ENCODE measurements at places on chromosomes 2 and 18.

DNA sequence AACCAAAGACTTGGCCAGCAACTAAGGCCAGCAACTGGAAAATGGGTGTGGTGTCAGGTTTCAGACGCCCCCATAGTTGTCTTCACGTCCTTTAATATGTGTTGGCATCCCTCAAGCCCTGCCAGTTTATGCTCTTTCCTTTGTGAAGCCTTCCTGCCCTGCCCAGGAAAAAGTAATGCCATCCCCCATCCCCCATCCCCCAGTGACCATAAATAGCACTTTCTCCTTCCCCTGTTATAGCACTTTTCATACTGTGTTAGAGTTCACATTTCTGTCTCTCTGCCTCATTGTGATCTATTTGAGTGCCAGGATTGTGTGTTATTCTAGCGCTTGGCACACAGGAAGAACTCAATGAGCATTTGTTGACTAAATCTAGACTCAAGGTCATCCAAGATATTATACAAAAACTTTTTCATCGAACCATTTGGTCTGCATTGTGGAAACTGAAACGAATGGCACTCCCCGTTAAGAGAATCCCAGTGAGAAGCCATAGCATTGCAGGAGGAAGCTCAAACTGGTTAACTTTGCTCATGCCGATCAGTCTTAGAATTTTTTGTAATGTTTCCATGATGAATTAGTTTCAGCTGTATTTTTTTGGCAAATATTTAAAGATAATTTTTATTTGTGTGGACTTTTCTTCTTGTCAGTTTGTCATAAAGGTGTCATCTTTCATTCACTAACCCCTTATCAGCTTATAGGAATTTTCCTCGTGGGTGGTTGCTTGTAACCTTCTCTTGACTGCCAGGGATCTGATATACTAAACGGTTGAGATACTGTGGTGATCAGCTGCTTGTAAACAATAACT is 15.7 kb downstream of the CRIM1 start:
- DNase-seq = peak; percentile 24

GRCh38 chr2:109173311-109174171 is 44.5 kb downstream of the SH3RF3 start:
- no peak for DNase-seq

DNA sequence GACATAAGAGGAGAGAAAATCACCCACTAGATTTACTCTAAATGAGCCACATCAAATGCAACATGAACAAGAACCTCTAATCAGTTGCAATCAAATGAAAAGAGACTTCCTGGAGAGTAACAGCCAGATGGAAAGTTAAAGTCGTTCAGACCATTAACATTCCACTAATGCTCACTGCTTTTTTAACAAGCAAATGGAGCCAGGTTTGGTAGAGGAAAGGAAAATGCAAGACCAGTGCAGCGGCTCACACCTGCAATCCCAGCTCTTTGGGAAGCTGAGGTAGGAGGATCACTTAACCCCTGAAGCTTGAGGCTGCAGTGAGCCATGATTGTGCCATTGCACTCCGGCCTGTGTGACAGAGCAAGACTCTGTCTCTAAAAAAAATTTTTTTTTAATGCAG is 48.5 kb downstream of the CACNB4 start:
- DNase-seq = no peak

DNA sequence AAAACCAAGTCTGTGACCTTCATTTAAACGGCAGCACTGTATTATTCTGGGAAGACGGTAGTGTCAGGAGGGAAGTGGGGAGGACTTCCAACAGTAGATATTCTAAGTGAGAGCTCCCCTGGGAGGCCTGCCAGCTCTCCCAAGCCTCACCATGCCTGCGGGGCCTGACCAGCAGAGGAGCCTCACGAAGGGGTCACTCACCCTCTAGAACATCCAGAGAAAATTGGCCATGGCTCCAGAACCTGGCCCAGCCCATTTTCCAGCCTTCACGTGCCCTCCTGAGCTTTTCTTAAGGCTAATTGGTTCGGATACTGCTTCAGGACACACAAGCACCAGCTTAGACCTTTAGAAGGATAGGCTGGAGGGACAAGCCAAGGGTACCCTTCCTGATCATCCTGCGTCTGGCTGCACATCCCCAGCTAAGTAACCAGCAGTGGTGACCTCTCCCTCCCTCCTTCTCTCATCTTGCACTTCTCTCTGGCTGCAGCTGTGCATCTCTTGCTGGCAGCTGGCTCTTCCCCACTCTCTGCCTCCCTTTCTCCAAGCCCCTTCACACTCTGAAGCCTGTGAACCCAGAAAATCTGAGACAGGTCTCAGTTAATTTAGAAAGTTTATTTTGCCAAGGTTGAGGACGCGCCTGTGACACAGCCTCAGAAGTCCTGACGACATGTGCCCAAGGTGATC is 120.1 kb upstream of the PKDCC start:
- DNase-seq = no peak

DNA sequence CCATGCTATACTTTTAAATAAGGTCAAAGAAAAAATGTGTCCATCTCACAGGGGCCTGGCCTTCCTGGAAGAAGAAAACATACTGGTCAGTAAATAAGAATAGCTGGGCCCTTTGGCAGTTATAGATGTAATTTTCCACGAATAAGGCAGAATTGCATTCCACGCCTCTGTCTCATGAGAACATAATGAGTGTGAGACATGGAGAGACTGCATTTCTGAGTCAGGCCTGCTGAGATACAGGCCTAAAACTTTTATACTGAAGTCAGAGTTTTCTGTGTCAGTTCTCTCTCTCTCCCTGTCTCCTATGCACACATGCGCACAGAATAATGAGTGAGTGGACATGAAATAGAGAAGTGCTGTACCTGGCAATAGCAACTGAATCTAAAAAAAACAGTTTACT is 20.4 kb upstream of the IL1R1 start:
- DNase-seq = no peak

DNA sequence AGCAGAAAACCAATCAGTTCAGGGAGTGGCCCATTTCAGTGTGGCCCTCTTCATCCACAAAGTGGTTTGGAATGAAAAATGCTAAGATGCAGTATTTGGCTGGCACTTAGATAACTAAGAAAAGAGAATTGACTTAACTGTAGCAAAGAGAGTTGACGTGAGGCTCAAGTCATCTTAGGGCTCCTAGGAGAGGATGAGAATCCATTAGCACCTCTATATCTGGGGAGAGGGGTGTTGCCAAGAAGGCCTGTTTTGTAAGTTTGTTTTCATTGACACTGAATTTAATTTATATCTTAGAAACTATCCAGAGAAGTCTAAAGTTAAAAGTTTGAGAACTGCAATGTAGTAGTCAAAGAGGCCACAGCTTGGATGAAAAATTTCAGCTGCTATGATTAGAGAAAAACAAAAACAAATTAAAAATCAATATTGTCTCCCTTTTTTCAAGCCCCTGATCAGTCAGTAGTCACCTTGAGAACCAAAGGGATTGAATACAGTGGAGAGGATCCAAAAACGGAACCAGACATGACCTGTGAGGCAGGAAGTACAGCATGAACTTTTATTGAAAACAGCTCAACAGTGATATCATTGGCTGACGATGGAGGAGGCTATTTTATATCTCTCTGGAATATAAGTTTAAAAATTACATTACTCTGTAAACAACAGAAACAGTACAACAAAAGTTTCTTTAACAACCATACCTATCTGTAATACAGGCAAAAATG is 52.7 kb downstream of the PHLPP1 start:
- no peak for DNase-seq

- DNase-seq = no peak
These were observed 21.9 kb upstream of the RNF149 start for GRCh38 chr2:101330253-101330933.

GRCh38 chr18:68887410-68887809 is 89.5 kb downstream of the CCDC102B start:
- DNase-seq = no peak

GRCh38 chr2:86238354-86238753 is 39.1 kb downstream of the MRPL35 start:
- no peak for DNase-seq

DNA sequence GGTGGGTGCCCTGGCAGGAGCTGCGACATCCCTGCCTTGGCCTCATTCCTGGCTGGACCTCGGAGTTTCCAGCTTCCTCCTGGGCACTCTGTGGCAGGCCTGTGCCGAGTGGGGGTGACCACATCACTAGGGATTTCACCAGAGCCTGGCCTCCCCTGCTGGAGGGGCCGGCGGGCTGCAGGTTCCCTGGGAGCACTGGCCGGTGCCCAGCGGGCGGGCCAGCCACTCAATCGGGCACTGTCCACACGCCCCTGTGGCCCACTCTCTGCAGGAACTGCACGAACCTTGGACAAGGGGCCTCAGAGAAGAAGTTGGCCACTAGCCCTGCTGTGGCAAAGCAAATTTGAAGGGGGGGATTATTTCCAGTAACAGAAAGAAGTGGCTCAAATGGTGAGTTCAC is 110.7 kb upstream of the APCDD1 start:
- DNase-seq = no peak

- DNase-seq = no peak
These were observed 41.9 kb downstream of the LPIN2 start for GRCh38 chr18:2970772-2971659.

- DNase-seq = peak; percentile 48
These were observed 4.3 kb upstream of the TRPM8 start for GRCh38 chr2:233912691-233913423.

- no peak for DNase-seq
These were observed 28.7 kb upstream of the CCDC150 start for GRCh38 chr2:196610796-196611195.

DNA sequence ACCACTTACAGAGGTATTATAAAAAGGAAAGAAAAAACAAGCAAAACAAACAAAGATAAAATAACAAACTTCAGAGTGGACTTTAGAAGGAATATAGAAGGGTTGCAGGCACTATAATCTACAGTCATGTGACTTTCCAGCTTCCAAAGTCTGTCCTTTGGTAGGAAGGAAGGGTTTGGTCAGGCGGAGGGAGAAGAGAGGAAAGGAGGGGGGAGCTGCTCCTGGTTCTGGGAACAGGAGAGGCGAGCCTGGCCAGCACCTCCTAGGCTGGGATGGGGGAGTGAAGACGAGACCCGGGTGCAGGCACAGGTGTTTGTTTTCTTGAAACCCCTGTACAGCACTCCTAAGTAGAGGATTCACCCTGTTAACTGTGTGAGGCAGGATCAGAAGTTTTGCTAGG is 53.8 kb upstream of the GATA6 start:
- DNase-seq = no peak

GRCh38 chr2:119756837-119757236 is 2.9 kb upstream of the PTPN4 start:
- no peak for DNase-seq

DNA sequence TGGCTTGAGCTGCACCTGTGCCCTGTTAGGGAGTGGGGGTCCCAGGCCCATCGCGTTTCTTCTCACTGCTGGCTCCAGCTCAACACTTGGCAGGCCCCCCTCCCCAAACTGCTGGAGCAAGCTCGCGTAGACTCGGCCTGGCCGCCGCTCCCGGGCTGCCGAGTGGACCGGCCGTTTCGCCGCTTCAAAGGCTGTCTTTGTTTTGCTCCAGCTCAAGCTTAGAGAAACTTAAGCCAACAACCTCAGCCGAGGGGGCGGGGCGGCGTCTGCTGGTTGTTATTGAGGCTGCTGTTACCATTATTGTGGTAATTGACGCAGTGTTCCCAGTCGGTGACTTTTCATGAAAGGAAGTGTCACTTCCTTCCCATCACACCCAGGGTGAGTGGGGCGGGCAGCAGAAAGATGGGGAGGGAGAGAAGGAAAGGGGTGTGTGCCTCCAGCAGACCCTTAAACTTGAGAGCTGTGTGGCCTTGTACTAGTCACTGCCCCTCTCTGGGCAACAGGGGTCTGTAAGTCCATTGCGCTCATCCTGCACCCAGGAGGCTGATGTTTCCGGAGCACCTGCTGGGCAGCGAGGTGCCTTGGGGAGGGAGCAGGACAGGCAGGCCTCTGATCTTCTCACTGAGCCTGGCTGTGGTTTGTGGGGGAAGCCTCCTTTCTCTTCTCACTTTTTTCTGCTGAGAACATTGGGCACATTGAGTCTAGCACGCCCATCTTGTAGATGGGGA is 2.1 kb downstream of the ARID5A start:
- DNase-seq = no peak

- no peak for DNase-seq
These were observed 27.0 kb downstream of the TFPI start for GRCh38 chr2:187527262-187527661.

- DNase-seq = peak; percentile 93
These were observed 52.9 kb downstream of the SCG2 start for GRCh38 chr2:223549215-223549614.

- DNase-seq = peak; percentile 78
These were observed 21.6 kb upstream of the SLC20A1 start for GRCh38 chr2:112623913-112624777.

DNA sequence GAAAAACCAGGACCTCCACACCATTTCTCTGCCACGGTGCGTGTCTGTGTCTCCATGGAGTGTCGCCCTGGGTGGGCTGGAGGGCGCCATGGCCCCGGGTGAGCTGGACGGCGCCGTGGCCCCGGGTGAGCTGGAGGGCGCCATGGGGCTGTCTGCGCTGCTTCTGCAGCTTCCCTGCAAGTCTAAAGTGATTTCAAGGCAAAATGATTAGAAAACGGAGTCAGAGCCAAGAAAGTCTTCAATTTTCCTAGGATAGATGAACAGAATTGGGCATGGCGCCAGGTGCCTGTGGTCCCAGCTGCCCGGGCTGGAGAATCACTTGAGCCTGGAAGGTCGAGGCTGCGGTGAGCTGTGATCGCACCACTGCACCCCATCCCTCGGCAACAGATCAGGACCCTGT is 27.7 kb upstream of the NFATC1 start:
- no peak for DNase-seq

GRCh38 chr2:51717312-51717711 is 685.4 kb upstream of the NRXN1 start:
- DNase-seq = peak; percentile 18

DNA sequence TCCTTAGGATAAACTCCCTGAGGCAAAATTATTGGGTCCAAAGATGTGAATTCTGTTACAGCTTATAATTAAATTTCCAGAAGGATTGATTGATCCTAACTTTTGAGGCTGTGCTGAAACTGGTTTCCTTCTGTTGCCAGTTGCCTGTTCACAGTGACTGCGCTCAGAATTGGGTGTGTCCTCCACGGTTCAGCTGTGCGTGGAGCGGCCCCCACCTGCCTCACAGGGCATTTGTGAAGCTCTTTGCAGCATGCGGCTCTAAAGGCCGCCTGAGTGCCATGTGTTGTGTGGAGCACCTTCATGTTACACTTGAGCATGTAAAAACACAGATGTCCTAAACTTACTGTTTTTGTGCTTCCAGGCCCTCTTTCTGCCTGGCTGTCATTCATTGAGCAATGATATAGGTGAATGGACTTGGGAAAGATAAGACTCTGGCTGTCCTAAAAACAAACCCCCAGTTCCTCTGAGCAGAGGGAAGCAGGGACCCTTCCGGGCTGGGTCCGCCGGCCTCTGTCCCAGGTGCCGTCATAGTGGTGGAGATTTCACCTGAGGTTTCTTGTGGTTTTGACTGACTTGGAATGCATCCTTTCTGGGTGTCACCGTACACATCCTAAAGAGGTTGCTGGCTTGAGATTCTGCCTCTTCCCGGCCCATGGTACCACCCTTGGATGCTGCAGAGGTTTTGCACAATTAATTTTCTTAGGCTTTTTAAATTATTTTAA is 173.6 kb downstream of the LDLRAD4 start:
- DNase-seq = no peak

DNA sequence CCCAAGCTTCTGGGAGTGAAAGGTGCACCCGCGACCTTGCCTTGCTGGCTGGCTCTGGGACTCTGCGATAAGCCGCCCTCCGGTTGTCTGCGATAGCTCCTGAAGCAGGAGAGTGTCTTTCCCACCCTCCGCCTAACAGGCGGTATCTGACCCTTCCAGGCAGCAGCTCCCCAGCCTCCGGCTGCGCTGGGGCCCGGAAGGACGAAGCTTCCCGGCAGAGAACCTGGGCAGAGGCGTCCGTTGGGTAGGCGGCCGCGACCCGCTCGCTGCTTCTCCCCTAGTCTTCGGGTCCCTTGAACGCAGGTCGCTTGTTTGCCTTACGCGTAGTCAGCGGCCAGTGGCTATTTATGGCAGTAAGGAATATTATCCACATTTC is 446 bp upstream of the RHBDD1 start:
- peak; percentile 41 for DNase-seq

All from LoVo (cell line).